ENCODE measurements at places on chromosomes 7 and 10. TPM values are rescaled to one million over a fixed set of nuclear protein-coding genes. Genes with fewer than 3 reads are reported as not detected.
A peak's percentile ranks its signal among the peaks of the same experiment; 100 is the strongest.

The OR13A1 gene
- not detected for total RNA-seq

The RBM33 gene
- total RNA-seq: 56.5 TPM

GRCh38 chr7:156886020-156886795 lies 6.8 kb downstream of the LMBR1 start:
- no peak for DNase-seq

DNA sequence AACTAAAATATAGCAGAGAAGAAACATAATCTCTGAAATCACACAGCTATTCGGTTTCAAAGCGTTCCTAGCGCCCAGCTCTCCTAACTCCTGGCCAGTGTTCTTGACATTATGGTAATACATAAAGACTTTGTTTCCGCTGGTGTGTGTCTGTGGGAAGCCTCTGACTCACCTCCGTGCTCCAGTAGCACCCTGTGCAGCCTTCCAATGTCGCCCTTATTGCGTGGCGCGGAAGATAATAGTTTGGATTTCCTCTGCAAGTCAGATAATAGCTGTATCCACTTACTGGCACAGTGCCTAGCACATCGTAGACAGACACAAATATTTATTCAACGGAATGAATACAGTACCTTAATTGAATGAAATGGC lies 570 bp downstream of the BMS1 start:
- no peak for DNase-seq

The TUBB8 gene
- 1.5 TPM for total RNA-seq

DNA sequence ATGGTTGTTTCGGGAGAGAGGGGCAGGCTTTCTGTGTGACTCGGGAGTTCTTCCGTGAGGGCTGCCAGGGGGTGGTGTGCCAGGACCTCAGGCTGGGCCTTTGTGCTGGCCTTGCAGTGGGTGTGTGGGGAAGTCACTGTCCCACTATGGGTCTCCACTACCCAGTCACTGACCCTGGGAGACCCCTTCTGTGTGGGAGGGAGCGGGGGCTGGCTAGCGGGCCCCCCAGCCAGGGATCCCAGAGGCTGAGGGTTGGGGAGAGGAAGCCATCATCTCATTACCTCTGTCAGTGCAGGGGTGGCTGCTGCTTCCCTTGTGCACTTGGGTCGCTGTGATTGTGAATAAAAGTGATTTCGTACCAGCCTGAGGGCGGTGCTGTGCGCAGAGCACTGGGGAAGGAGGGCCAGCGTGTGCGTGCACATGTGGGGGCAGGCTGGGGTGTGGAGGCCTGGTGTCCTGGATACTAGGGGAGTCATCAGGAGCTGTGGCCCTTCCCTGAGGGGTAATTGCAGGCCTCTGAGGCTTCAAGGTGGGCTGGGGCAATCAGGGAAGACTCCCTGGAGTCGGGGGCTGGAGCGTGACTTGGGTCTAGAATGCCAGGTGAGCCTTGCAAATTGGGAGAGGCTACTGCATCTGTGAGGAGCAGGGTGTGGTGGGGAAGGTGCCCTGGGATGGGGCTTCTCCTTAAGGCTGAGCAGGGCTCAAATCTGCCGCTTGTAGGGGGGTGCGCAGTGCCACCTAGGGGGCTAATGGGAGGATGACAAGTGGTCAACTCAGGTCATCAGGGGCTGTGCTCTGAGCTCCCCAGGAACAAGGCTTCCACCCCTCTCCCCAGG lies 98.9 kb downstream of the NEURL1 start:
- DNase-seq: peak; percentile 87

GRCh38 chr10:84156768-84157167 lies 16.8 kb upstream of the GPR15LG start:
- DNase-seq: no peak

The FAM13C gene
- 0.23 TPM for total RNA-seq

DNA sequence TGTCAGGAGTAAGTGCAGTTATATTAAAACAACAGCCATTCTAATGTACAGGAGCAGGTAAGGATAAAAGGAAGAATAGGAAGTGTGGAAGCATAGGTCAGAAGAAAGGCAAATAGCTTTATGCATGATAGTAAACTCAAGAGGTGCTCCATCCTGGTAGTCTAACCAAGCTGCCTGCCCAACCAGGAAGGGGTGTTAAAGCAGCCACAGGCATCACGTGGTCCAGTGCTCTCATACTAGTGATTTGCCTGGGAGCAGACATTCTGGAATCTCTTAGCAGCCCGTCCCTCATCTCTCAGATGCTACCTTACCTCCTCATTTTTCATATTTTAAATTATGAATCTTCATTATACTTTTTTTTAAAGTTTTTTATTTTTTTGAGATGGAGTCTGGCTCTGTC lies 18.5 kb downstream of the ABRAXAS2 start:
- DNase-seq: no peak

DNA sequence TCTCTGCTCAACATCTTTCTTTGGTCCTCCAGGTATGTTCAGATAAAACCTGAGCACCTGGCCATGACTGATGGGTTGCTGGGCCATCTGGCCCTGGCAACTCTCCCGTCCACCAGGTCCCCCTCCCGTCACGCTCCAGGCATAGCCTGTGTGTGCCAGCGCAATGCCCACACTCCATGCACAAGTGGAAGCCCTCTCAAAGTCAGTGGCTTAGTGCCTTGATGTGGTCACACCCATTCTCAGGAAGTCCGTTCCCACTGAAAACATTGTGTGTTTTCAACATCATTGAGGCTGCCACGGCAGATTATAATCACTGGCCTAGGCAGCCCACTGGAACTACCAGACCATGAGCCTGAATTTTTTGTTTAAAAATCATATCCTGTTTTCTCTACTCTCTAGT lies 170.6 kb upstream of the LANCL2 start:
- peak; percentile 33 for DNase-seq

GRCh38 chr10:116211682-116212081 lies 61.3 kb downstream of the GFRA1 start:
- DNase-seq: no peak

The HDAC9 gene
- total RNA-seq: 9.4 TPM

DNA sequence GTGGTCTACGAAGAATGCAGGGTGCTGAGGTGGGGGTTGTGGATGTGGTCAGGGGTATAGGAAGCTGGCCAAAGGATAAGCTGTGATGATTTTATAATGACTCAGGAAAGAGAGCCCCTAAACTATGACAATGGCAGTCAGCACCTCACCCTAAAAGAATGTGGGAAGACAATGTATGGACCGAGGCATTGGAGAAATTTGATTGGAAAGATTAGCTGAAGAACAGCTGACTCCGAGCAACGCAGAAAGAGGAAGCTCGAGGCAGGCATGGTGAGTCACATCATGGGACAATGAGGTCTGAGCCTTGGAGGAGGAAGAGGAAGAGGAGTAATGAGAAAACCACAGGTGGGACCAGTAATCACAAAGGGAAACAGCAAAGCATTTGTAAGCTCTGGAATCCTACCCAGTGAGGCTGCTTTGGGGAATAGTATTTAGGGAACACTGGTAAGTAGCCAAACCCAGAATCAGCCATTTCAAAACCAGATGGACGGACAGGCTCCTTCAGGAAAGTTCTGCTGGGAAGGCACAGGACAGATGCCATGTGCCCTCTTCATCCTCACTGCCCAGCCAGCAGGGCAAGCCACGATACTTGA lies 295.4 kb downstream of the PRPF18 start:
- peak; percentile 86 for DNase-seq

DNA sequence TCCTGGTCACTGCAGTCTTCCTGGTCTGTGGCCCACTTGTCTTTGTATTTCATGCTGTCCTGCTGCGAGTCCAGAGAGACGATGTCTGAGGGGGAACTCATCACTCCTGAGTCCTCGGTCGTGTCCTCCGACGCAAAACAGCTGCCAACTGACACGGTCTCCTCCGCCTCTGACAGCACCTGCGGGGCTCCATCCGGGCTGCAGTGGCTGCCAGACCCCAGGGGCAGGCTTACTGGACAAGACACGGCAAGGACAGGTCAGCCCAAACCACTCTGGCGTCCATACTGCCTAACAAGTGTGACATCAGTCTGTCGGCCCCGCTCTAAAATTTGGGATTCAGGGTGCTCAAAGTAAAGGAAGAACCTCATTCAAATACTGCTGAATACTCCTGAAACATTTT lies 260.8 kb upstream of the GRB10 start:
- no peak for DNase-seq

GRCh38 chr10:58578366-58578765 lies 65.7 kb downstream of the BICC1 start:
- no peak for DNase-seq

GRCh38 chr7:39845006-39845405 lies 105.0 kb upstream of the CDK13 start:
- no peak for DNase-seq

The SPAG6 gene
- total RNA-seq: 0.34 TPM

DNA sequence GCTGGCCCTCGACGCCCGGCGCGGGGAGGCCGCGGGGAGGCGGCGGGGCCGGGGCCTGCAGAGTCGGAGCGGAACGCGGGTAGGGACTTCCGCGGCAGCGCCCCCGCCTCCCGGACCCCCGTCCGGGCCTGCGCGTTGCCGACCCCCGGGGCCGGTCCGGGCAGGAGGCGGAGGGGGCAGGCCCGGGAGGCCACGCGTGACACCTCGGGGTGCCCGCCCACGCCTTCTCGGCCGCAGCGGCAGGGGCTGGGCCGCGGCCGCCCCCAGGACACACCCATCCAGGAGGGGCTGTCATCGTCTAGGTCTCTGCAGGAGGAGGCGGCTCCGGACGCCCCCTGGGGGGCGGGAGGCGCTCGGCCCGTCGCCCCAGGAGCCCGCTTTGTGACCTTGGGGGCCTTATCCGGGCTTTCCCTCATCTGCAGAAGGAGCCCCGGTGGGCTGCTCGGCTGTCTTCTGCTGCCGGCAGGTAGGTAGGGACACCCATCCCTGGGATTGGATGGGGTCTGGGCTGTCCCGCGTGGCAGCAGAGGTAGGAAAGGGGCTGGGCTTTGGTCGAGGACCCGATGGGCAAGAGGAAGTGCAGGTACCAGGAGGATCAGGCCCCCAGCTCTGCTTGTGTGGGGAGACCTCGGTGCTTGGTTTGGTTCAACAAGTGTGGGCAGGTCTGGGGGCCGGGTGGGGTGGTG lies 569 bp downstream of the ZNF316 start:
- no peak for DNase-seq

DNA sequence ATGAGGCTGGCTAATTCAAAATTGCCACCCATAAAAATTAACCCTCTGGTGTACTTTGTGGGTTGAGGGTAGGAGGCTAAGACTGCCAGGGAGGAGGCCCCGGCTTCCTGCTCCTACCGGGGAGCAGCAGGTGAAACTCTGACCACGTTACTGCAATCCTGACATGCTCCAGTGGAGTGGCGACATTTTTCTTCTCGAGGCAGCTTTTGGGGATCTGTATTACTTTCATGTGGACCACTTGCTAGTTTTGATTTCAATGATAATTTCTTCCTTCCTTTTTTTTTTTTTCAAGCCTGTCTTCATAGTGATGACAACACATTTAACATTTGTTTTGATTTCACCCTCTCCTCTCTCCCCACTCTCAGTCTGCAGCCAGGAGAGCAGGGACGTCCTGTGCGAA lies 14.6 kb downstream of the GATA3 start:
- DNase-seq: no peak

- no peak for DNase-seq
These were observed 18.4 kb upstream of the KLF6 start for GRCh38 chr10:3803295-3803926.

The RPEL1 gene
- not detected for total RNA-seq

The AGBL3 gene
- total RNA-seq: 1.9 TPM

DNA sequence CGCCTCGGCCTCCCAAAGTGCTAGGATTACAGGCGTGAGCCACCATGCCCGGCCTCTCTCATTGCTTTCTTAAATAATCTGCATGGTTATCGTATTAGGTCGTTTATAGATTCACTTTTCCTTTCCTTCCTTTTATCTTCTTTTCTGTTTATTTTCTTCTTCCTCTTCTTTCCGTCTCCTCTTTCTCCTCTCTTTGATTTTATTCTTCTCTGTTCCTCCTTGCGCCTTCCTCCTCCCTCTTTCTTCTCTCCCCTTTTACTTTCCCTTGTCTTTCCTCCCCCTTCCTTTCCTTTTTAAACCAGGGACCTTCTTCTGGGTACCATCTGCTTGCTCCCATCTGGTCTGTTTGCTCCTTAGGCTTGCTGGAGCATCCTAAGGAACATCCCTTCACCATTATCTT lies 18.6 kb downstream of the MLLT10 start:
- DNase-seq: no peak

The UPK3BL2 gene
- total RNA-seq: 12.4 TPM

The PNLIPRP1 gene
- total RNA-seq: not detected

GRCh38 chr10:122293961-122294380 lies 22.9 kb downstream of the BTBD16 start:
- DNase-seq: no peak

- no peak for DNase-seq
These were observed 43.3 kb downstream of the ZMIZ1 start for GRCh38 chr10:79111846-79112614.

DNA sequence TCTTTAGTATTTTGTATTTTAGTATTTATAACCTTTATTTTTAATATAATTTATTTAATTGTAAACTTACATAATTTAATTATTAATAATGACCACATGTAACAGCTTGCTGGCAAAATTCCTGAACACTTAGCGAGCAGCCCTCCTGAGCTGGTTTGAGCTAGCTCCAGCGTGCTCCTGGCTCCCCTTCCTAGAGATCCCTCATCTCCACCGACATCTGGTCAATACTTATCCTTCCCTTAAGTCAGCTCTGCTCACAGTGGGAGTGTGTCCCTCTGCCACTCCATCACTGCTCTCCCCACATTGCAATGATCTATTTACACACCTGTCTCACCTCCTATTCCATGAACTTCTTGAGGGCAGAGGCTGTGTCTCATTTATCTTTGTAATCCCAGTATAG lies 20.6 kb upstream of the TBXAS1 start:
- no peak for DNase-seq

DNA sequence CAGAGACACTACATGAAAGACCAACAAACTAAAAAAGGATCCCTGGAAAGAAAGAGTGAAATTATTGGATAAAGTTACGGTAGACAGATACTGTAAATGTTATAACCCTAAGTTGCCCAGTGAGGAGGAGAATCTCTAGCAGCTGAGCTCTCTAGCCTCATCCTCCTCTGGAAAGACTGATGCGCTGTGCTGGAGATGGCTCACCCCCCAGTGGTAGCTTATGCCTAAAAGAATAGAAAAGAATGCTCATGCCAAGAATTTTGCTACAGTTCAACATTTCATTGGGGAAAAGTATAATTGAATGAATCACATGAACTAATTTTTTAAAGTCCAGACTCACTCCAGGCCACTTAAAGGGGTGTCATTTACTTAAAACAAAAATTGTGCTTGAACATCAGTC lies 50.8 kb upstream of the RNF32 start:
- DNase-seq: no peak

DNA sequence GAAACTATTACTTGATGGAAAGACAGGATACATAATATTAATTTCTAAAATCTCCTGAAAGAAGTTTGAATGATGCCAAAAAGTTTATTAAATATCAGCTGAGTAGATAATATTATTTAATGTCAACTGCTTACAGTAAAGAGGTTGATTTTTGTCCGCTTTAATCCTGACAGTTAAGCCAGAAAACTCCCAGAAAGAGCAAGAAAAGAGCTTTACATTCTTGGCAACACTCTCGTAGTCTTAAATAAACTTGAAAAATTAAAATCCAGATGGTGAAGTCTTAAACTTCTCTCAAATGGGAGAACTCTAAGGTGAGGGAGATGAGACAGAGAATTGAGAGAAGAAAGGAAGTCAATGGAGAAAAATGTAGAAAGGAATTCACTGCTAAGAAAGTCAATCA lies 199.3 kb upstream of the PLXDC2 start:
- no peak for DNase-seq

Measured in H1 (cell line).